Endodermal cell (in vitro differentiated cells): ENCODE measurements at places on chromosomes 13 and 19. TPM values are rescaled to one million over a fixed set of nuclear protein-coding genes. Genes with fewer than 3 reads are reported as not detected.
A peak's percentile ranks its signal among the peaks of the same experiment; 100 is the strongest.

The FXYD7 gene
- 0.79 and 1.1 TPM in 2 replicates for total RNA-seq

The ZNF541 gene
- not detected in 3 replicates for total RNA-seq

The KIR2DL3 gene
- total RNA-seq, result not detected in 2 replicates

- DNase-seq, result no peak
- no peak overlapping the region for H3K27ac ChIP-seq
- no peak overlapping the region for H3K4me3 ChIP-seq
These were observed 8.7 kb upstream of the ZBTB7A start for GRCh38 chr19:4075373-4075772.

DNA sequence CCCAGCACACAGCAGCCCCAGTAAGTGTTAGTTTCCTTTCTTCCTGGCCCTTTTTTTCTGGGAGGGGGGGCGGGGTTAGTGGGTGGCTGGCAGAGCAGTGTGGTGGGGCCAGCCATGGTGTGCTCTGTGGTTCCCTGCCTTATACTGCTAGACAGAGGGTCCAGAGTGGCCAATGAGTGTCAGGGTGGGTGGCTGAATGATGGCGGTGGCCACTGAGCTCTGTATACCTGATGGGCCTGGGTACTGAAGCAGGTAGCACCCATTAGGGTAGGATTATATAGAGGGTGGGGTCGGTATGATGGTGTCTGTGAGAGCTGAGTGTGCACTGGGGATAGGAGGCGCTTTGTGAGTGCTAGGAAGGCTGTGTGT is 13.8 kb downstream of the CIC start:
- peak; percentile 58 for DNase-seq
- H3K27ac ChIP-seq, result peak overlapping the region; percentile 77
- peaks cover 9% of the 10 kb centered on the region for H3K36me3 ChIP-seq

GRCh38 chr13:79307433-79307861 is 98.6 kb downstream of the RBM26 start:
- DNase-seq, result no peak
- H3K4me1 ChIP-seq, result no peaks in the 10 kb centered on the region
- no peaks in the 10 kb centered on the region for H3K36me3 ChIP-seq
- no peaks in the 10 kb centered on the region for H3K27me3 ChIP-seq
- no peak overlapping the region for H3K27ac ChIP-seq

DNA sequence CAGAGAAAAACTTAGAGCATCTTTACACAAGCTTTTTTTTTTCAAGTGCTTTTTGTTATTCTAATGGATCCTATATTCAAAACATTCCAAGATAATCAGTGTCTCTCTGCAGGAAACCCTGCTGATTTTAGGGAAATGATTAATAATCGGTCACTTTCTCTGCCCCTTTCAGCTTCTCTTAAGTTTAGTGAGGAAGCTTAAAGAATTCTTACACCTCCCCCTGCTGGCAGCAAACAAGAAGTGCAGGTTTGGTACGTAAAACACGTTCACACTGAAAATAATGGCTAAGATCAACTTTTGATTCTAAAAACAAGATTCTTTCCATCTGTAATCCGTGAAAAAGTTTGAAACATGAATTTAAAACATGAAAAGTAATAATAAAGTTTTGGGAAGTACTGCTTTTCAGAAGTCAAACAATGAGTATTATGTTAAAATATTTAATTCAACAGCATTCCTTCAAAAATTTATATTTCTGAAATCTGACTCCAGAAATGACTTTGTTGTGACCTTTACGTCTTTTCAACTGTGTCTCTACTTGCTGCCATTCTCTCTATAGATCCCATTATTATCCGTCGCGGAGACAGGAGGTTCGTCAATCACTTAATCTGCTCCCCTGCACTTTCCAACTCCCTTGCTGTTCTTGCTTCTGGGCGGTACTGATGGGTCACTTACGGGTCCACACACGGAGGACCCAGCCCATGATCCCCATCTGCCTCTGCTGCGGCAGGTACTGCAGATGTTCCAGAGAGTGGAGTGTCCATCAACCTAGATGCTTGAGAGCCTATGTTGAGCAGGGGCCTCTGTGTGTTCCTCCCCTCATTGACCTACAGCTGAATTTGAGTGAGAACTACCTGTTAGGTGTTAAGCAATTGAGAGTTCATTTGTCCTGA is 203.1 kb upstream of the EDNRB start:
- peak; percentile 52 for DNase-seq
- H3K4me1 ChIP-seq, result peaks cover 12% of the 10 kb centered on the region
- H3K27me3 ChIP-seq, result no peaks in the 10 kb centered on the region
- H3K27ac ChIP-seq, result no peak overlapping the region

DNA sequence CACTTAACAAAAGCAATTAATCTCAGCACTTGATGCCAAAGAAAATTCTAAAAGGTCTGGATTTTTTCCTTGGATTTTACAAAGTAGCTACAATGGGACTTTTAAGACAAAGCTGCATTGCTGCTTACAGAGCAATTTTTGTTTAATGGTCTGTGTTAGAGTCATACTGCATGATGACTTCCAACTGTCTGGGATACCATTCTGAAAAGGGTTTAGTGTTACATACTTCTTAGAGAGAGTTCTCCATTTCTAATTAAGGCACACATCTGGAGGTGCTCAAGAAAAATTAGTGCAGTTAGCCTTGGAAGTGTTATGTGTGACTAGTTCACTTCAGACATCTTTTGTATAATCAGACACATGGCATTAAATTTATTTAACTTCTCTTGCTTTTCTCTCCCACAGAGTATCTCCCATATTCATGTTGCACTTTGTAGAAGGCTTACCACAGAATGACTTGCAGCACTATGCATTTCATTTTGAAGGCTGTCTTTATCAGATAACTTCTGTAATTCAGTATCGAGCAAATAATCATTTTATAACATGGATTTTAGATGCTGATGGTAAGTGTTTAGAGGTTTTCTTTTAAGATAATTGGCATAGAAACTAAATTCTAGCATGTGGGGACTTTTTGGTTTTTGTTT is 35.1 kb downstream of the USPL1 start:
- H3K36me3 ChIP-seq, result peaks cover 64% of the 10 kb centered on the region
- no peak overlapping the region for H3K27ac ChIP-seq
- peaks cover 24% of the 10 kb centered on the region for H3K27me3 ChIP-seq
- no peak for DNase-seq
- H3K4me1 ChIP-seq, result peaks cover 3% of the 10 kb centered on the region
- no peak overlapping the region for H3K4me3 ChIP-seq

GRCh38 chr19:48836089-48837017 is at the start of gene HSD17B14:
HSD17B14 (minus strand) TSS chr19:48836491; CDS start chr19:48836411, 80 bp downstream.
- peak within 1 kb of the TSS; percentile 75 for H3K27ac ChIP-seq
- H3K4me1 ChIP-seq, result no peaks in the 10 kb centered on the region
- peak within 1 kb of the TSS; percentile 93 for H3K4me3 ChIP-seq
- no peaks in the 10 kb centered on the region for H3K27me3 ChIP-seq
- peaks cover 11% of the 10 kb centered on the region for H3K36me3 ChIP-seq
